SHP77 treated with DMSO at 0.1 percent for 48 hours (cell line): ENCODE measurements at places on chromosomes 2 and 18.

DNA sequence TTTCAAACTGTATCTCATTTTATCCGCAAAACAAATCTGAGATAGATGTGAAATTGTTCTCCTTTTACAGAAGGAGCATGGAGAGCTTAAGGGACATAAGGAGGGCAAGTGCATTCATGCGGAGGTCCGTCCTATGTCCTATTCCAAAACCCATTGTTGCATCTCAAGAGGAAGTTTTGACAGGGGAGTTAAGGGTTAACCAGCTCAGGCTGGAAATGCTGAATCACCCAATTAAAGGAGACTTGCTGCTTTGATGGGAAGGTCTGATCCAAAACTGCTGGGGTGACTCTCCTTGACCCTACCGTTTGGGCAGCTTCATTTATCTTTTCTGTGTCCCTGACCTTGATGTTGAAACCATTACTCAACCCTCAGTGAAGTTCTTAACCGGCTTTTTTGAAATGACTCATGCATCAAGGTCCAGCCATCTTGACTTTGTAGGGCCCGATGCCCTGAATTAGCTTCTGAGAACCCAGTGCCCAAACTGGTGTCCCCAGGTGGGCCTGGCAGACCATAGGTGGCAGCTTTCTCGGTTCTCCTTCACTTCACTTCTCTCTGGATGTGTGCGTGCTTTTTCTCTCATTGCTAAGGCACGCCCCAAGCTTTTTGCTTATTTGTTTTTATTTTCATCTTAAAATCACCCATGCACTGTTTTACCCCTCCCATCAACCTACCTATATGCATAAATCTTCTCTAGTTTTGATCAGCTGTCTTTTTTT is 15.9 kb upstream of the TXNDC2 start:
- DNase-seq = no peak

- no peak for DNase-seq
Measured at GRCh38 chr18:32261003-32261402, 71.2 kb downstream of the MEP1B start.

- no peak for DNase-seq
Measured at GRCh38 chr2:175730050-175730449, 272.0 kb downstream of the LNPK start.

GRCh38 chr2:203021991-203022390 is 7.3 kb downstream of the NBEAL1 start:
- DNase-seq = no peak

- DNase-seq = no peak
Measured at GRCh38 chr2:157334335-157334734, 8.7 kb upstream of the ERMN start.
